NCI-H1092 (cell line): ENCODE measurements at places on chromosomes 3 and 15.

- DNase-seq: no peak
These were observed 143.4 kb downstream of the ANXA2 start for GRCh38 chr15:60254416-60254815.

GRCh38 chr3:183812761-183813445 lies 12.5 kb downstream of the MAP6D1 start:
- DNase-seq: no peak

GRCh38 chr3:189977174-189977573 lies 143.5 kb downstream of the P3H2 start:
- no peak for DNase-seq

GRCh38 chr3:42539871-42540714 lies 37.6 kb downstream of the VIPR1 start:
- peak; percentile 1 for DNase-seq

DNA sequence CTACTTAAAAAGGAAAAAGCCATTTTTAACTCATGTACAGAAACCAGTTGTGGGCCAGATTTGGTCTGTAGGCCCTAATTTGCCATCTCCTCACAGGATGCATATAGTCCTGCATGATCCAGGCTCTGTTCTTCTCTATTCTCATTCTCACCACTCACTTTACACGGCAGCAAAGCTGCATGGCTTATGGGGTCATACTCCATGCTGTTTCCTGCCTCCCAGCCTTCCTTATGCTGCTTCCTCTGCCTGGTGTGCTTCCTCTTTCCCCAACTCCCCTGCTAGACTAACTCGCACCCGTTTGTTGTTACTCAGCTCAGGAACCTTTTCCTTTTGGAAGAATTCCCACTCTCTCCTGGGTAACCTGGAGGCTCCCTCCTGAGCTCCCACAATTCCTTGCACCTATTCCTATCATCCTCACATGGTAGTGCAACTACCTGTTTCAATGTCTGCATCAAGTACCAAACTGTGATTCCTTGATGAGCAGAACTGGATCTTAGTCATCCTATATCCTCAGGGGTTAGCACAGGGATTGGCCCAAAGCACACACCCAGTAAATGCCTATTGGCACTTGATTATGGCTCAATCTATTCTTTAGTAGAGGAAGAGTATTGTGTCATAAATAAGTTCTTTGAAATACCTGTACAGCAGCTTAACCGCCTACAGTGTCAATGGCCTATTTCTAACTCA lies 172.1 kb upstream of the MITF start:
- DNase-seq: no peak

DNA sequence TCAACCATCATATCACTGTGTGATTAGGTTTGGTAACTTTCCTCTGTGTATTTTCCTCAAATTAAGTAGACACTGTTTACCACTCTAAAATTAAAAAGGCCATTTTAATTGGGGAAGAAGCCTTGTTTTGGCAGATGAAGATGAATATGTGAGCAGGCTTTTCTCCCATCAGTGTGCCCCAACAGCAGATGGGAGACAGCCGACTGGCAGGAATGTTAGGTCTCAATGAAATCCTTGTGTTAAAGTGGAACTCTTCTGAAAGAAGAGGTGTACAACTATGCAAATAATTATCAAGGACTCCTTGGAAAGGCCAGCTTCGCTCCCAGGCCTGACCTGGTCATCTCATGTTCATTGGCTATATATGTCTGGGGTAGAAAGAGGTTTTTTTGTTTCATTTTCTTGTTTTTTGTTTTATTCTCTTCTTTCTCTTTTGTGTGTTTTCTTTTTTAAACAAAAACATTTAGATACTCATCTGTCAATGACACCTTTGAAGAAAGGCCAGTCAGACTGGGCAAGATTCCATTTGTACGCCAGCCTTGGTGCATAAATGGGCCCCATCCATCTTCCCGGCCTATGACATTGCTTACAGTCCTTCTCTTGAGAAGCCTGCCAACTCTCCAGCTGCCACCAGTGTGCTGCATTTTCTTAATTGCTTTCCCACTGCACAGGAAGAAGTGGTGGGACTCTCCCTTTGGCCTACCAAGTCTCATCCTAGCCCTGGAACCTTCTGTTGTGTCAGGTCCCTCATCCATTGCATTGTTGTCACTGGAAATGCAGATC lies 25.8 kb downstream of the LRTM1 start:
- no peak for DNase-seq

GRCh38 chr3:36693670-36694069 lies 70.7 kb downstream of the DCLK3 start:
- no peak for DNase-seq

GRCh38 chr3:43071313-43071893 lies 34.5 kb downstream of the POMGNT2 start:
- no peak for DNase-seq

- no peak for DNase-seq
These were observed 435.1 kb downstream of the LPP start for GRCh38 chr3:188589071-188589470.

DNA sequence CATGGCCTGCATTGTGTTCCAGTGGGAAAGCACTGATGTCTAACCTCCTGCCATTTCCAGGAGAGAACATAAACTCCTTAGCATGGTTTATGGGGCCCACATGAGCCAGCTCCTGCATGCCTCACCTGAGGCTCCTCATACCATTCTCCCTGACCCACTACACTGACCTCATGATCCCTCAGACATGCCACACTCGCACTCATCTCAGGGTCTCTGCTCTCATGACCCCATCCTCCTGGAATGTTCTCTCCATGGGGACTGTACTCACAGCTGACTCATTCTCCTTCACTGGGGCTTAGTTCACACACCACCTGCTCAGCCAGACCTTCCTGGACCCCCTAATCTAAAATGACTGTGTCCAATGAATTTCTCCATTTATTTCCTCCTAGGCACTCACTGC lies 4.0 kb upstream of the LMCD1 start:
- DNase-seq: no peak

- no peak for DNase-seq
These were observed 16.5 kb downstream of the LMCD1 start for GRCh38 chr3:8518138-8518537.

- no peak for DNase-seq
These were observed 32.6 kb upstream of the PCSK6 start for GRCh38 chr15:101522091-101522490.

GRCh38 chr3:136326316-136326715 lies 76.2 kb downstream of the PCCB start:
- no peak for DNase-seq

DNA sequence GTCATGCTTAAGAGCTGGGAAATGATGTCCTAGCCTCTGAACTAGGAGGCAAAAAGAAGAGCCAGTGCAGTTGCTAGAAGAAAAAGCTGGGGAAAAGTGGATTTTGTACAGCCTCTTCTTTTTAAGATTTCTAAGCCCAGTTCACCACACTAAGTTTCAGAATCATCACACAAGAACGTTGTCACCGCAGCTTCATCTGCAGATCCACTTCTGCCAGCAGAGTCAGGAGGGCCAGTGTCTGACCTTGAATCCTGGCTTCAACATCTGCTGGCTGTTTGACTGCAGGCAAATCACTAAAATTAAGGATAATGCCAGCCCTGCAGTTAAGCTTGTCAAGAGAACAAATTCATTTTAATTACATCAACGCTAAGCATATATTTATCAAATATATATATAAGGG lies 36.2 kb downstream of the HDC start:
- no peak for DNase-seq

DNA sequence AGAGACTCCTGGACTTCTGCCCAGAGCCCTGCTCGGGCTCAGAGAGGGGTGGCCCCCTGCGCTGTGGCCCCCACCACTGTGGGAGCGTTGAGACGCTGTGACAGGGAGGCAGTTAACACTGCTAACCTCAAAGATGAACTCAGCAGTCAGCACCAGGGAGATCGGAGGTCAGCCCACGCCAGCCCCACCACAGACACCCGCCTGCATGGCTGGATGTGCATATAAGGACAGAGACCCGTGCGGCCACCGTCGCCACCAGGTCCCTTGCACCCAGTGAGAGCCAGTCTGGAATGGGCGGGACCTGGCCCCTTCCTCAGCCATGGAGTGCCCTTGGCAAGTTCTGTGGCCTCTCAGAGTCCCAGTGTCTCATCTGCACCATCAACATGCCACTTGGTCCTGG lies 48.5 kb upstream of the FURIN start:
- no peak for DNase-seq

- peak; percentile 60 for DNase-seq
These were observed 16.4 kb upstream of the BOC start for GRCh38 chr3:113194823-113195401.

DNA sequence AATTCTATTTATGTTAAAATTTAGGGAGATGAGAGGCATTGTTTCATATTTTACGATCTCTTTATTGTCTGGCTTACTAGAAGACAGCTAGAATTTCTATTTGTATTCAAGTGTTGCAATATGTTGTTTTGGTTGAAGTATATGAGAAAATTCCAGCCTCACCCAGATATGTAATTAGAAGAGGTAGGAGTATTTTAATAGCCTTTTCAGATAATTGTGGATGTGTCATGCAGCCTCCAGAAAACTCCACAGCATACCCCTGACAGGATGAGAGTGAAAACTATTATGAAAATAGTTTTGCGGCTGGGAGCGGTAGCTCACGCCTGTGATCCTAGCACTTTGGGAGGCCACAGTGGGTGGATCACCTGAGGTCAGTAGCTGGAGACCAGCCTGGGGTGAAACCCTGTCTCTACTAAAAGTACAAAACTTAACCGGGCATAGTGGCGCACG lies 21.5 kb upstream of the USP3 start:
- DNase-seq: no peak

DNA sequence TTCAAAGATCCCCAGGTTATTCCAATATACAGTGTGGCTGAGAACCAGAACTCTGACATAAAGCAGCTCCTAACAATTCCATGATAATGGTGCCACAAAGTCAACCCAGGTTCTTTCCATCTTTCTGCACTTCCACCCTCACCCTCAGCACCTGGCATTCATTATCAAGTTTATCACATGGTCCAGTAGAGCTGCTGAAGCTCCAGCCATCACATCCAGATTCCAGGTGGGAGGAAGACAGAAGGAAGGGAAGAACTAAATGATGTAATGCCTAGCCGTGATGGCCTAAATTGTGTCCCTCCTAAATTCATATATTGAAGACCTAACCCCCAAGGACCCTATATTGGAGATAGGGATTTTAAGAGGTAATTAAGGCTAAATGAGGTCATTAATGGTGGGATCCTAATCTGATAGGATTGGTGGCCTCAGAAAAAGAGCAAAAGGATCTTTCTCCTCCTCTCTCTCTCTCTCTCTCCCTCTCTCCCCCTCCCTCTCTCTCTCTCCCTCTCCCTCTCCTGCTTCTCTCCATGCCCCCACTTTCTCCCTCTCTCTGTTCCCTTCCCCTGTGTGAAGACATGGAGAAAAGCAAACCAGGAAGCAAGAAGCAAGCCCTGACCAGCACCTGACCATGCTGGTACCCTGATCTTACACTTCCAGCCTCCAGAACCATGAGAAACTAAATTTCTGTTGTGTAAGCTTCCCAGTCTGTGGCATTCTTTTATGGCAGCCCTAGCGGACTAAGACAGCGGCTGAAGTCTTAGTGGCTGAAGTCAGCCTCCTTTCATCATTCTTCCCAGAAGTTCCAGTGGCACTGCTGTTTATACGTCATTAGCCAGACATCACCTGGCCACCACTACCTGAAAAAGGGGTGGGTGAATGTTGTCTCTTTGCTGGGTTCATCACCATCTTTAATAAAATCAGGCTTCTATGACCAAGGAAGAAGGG lies 369.7 kb upstream of the PROK2 start:
- DNase-seq: no peak

- no peak for DNase-seq
These were observed 6.8 kb upstream of the AMOTL2 start for GRCh38 chr3:134381076-134381475.

DNA sequence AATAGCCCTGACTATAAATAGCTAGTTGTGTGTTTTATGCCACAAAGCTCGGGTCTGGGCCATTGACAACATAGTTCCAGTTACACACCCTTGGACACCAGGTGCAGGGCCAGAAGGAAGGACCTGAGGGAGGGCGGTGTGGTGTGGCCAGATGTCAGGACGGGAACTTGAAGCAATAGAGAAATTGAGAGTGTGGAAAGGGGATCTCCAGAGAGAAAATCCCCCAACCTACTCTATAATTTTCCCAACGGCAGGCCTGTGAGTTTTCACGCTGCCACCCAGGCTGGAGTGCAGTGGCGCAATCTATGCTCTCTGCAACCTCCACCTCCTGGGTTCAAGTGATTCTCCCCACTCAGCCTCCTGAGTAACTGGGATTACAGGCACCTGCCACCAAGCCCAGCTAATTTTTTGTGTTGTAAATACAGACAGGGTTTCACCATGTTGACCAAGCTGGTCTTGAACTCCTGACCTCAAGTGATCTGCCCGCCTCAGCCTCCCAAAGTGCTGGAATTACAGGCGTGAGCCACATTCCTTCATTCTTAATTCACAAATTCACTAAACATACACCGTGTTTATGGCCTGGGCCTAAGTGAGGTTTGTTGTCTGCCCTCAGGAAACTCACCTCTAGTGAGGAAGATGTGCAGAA lies 70.8 kb upstream of the KLF13 start:
- DNase-seq: no peak

- no peak for DNase-seq
These were observed 74.9 kb upstream of the NR2F2 start for GRCh38 chr15:96255599-96255998.

- DNase-seq: no peak
These were observed 2.7 kb upstream of the MNS1 start for GRCh38 chr15:56467616-56468015.

DNA sequence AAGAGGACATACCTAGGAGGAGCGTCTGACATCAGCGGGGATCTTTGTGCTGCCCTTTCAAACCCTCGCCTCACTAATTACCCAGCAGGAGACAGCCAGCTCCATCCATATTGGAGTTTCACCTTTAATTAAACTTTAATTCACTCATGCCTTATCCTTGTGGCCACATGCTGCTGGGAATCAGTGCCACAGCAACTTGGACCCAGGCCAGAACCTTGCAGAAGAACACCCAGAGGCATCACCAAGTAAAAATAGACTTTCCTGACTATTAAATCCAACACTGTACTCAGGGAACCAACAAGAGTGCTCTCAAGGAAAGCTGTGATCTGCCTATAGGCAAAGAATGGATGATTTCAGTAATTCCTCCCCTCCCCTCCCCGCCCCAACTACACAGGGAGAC lies 23.9 kb downstream of the EIF1B start:
- DNase-seq: no peak

- no peak for DNase-seq
These were observed 179.0 kb upstream of the PFN2 start for GRCh38 chr3:150149651-150150051.

DNA sequence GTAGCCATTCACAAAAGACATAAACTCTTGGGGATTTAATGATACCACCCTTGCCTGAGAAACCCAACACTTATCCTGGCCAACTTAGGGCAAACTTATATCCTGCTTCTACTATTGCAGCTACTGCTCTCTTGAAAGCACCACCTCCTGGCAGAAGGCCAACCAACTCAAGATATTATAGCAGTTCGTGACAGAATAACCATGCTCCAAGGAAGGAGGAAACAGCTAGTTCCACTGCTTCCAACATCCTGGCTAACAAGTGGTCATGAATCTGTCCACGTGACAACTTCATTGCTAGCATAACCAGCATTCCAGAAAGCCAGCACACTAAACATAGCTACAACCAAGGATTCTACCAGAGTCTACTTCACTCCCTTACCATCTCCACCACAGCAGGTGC lies 1037.5 kb downstream of the TBL1XR1 start:
- DNase-seq: no peak

GRCh38 chr15:92043283-92043682 lies 189.8 kb downstream of the SLCO3A1 start:
- DNase-seq: no peak
